Activated T-helper 1 cell treated with anti-CD3 and anti-CD28 coated beads, Interleukin-2, amount 50 U/mL, for 16 hours (primary cell): ENCODE measurements at places on chromosomes 4 and X.

- no peak for DNase-seq
These were observed 47.8 kb upstream of the CRMP1 start for GRCh38 chr4:5940470-5941203.

DNA sequence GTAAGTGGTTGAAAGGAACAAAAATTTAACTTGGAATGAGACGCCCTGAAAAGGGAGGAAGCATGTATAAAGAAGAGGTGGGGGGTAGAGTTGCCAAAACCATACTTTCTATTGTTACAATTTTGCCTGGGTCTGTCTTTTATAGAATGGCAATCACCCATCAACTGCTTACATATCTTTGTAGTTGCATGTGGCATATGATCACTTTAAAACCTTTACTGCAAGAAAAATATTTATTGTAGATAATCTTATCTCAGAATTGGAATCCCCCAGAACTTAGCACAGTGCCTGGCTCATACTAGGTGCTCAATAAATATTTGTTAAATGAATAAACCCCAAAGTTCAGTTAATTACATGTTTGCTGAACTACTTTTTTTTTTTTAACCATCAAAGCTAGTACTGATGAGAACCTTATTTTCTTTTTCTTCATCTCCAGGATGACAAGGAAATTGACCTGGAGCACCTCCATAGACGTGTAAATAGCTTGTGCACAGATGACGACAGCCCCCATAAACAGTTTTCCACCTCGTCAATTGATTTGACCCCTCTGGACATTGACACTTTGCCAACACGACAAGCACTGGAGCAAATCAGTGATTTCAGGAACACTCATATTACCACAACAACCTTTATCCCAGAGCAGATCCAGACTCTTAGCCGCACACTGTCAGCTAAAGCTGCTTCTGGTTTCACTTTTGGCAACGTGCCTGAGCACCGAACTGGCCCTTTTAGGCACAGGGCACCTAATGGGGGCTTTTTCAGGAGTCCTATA, 56.7 kb upstream of the ATOH1 start:
- DNase-seq = no peak

DNA sequence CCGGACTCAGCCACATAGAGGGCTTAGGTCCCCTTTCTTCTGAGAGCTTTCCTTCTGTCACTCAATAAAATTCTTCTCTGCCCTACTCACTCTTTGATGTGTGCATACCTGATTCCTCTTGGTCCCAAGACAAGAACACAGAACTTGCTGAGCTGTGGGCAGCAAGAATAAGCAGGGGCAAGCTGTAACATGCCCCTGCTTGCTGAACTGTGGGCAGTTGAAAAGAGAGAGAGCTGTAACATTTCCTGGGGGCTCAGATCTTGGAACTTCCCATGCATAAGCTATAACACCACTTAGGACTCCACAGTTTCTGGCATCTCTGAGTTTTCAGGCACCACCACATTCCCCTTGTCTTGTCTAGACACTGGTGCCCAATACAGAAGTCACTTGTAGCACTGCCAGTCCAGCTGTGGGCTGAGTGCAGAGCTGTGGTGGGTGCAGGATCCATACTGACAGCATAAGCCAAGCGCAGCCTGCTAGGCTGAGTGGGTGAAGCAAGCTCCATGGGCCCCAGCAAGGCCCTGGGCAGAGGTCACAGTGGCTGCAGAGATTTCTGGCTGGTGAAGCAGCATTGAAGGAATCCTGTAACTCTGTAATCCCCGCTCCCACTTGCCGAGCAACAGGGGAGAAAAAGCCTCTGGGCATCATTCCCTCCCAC, 241.2 kb downstream of the PCDH10 start:
- no peak for DNase-seq

DNA sequence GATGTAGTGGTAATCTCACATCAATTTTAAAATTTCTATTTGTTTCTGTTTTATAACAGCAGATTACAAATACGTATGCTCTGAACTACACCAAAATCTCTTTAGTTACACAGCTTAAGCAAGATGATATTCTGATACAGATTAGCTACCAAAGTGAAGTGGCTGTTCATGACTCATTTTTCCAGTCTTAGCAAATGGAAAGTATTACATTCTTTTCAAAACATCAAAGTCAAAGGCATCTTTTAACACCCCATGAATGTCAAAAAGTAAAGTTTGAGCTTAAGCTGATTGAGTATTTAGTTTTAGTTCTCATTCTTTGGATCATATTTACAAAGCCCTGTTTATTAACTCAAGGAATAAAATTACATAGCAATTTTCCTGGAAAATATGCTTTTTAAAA, 6.6 kb upstream of the HPGDS start:
- DNase-seq = no peak

GRCh38 chr4:68152411-68152810, 22.7 kb upstream of the TMPRSS11F start:
- no peak for DNase-seq

- no peak for DNase-seq
These were observed 104.7 kb downstream of the MGST2 start for GRCh38 chr4:139770361-139770760.

- DNase-seq = no peak
These were observed 5.0 kb downstream of the TDO2 start for GRCh38 chr4:155908187-155909139.

GRCh38 chrX:119870626-119871131, 854 bp downstream of the RNF113A start:
- DNase-seq = no peak

GRCh38 chrX:131918839-131919238, 104.3 kb upstream of the STK26 start:
- DNase-seq = no peak

DNA sequence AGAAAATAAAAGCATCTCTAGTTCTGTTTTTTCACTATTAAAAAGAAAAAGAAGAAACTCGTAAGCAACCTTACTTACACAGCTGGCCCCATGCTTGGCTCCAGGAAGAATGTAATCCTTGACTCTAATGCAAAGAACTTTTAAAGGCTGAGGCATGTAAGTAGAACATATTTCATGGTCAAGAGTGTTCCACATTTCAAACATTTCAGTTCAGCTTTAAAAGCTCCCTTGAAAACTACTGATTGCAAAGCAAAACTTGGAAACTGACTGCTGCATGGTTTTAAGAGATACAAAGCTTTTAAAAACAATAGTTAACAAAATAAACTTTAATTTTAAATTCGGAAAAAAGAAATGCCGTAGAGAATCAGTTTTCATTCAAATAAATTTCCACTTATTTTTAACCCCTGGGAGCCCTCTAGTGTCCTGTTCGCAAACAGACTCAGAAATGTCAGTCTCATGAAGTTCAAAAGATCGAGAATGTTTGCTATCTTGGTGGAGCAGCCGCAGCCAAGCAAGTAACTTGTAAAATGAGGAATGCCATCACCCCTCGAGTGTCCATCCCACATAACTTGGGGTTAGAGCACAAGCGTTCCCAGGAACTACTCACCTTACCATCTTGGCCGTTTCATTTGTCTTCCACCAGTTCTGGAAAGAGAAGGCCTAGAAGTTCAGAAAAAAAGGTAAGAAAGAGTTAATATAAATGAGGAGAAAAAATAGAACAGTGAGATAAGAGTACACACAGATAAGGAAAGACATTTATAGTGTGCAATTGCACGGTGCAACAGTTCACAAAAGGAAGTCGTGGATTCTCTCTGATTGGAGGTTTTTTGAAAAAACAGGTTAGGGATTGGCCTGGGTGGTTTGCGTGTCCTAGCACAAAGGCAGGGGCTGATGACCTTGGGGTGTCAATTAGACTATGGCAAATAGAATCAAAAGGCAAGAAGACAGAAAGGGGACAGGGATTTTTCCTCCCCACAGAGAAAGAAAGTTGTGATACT, at the start of gene GASK1B:
TSS of gene GASK1B (minus strand) at position 765 of the 998 bp plus-strand sequence. CDS start 1,650 bp downstream, outside the sequence.
- DNase-seq = no peak

GRCh38 chrX:43643201-43643600, 12.9 kb upstream of the MAOA start:
- DNase-seq = no peak

DNA sequence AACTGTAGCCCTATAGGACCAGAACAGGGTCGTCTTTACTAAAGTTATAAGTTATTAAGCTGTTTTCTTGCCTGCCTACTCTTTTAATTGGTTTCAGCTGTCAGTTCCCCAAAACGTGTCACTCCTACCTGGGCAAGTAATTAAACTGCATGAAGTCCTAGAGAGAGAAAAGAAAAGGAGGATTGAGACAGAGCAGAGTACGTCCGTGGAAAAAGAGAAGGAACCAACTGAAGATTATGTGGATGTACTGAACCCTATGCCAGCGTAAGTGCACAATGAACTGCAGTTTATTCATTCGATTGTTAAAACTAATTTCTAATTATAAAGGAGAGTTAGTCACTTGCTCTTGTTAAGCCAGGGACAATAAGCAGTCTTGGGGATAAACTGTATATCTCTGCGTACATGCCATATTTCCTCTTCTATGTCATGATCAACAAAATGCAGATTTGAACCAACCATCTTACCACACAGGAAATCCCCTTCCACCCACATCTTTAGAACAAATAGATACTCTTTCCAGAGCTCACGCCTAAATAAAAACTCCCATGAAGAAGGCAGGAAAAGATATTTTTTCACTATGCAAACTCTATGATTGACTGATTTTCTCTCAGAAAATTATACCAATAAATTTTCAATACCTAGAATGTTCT, 22.8 kb downstream of the STAP1 start:
- no peak for DNase-seq

DNA sequence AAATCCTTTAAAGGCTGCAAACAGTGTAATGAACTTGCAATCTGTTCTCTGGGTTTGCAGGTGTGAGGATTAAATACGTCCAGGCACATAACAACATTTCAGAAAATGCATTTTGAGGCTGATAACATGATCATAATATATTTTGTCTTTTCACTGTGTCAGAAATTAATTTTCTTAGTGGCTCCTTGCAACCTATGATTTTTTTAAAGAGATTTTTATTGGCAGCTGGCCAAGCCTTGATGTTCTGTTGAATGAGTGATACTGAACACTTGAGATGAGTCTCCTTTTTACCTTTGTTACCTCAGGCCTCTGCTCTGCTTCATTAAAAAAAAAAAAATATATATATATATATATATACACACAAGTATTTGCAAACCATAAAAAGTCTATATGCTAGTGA, 68.2 kb upstream of the TENM3 start:
- DNase-seq = no peak

DNA sequence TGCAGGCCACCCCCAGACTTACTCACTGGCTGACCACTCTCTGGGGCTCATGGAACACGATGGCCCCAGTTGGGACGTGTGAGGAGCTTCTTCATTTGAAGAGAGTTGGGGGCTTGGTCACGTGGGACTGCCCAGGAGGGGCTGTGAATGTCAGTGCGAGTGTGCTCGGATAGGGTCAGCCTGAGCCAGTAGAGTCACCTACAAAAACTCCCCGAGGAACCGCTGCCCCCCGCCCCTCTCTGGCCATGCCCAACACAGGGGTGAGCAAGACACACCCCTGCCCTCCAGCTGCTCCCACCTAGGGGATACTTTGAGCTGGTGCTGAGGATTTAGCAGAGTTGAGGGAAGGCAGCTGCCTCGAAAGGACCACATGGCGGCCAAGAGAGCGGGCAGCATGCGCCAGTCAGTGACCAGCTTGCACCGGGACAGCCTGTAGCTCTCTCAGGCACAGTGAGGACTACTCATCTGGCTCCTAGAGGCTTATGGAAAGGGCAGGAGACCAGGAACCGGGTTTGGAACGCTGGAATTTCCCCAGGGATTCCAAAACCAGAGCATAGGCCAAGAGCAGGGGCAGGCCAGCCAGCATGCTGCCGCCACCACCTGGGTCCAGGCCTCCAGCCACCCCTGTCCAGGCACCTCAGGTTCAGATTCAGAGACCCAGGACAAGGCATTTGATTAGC, 8.4 kb downstream of the PNMA6E start:
- DNase-seq = no peak

GRCh38 chrX:16516232-16516876, 133.6 kb upstream of the S100G start:
- DNase-seq = no peak

- DNase-seq = no peak
These were observed 1.3 kb downstream of the HS3ST1 start for GRCh38 chr4:11427121-11427996.

- no peak for DNase-seq
These were observed 116.3 kb upstream of the NALF2 start for GRCh38 chrX:69387567-69388487.

GRCh38 chrX:69014200-69014599, 151.1 kb downstream of the PJA1 start:
- no peak for DNase-seq

- no peak for DNase-seq
These were observed 152.4 kb upstream of the KIT start for GRCh38 chr4:54505362-54505761.

- peak; percentile 6 for DNase-seq
These were observed 600 bp downstream of the BEX4 start for GRCh38 chrX:103215425-103215991.

GRCh38 chr4:17066236-17066635, 167.8 kb upstream of the LDB2 start:
- no peak for DNase-seq

DNA sequence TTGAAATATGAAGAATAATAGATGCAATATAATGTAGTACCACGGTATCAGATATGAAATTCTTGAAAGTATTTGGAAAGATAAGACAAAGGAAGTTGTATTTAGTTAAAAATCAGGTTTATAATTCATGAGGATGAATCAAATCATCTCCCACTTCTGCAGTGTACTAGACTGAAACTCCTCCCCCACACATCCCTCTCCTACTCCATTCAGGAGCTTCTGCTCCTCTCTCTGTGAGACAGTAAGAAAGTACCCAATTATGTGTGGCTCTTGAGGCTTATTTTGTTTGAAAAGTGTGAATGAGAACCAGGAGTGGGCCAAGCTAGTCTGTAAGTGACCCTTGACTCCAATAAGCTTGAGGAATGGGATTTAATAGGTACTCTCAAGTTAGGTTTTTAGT, 9.5 kb downstream of the SLAIN2 start:
- no peak for DNase-seq

DNA sequence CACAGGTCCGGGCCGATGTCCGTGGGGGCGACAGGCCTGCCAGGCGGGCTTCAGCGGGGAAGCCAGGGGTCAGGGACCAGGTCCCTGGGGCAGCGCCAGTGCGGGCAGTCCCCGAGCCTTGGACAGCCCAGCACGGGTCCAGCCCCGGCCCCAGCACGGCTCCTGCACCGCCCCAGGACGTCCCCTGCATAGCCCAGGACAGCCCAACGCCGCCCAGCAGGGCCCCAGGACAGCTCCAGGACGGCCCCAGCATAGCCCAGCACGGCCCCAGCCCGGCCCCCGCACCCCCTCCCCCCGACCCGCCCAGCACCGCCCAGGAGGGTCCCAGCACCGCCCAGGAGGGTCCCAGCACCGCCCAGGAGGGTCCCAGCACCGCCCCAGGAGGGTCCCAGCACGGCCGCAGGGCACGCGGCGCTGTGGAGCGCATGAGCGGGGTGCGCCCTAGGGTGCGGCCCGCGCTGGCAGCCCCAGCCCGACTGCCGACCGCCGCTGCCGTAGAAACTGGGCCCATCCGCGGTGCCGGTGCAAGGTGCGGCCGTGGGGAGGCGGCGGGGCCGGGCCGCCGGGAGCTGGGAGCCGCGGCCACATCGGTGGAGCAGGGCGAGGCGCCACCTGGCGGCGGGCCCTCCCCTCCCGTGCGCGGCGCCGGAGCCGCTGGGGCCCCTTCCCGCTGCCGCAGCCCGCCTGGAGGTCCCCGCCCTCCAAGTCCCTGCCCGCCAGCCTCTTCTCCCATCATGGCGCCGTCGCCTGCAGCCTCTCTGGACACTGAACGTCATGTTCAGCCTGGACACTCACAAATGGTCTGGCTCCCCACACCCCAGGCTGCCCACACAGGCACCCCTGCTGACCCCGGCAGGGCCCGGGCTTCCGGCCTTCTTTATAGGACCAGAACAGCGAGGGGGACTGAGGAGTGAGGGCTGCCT, 106.8 kb upstream of the NKX1-1 start:
- peak; percentile 17 for DNase-seq

- no peak for DNase-seq
These were observed 622 bp downstream of the TAFAZZIN start for GRCh38 chrX:154411981-154412340.
